H9 (cell line): ENCODE measurements at places on chromosomes 1 and 21. TPM values are rescaled to one million over a fixed set of nuclear protein-coding genes. Genes with fewer than 3 reads are reported as not detected.

- DNase-seq, result no peak
Observed at GRCh38 chr1:240074422-240074821, 17.3 kb upstream of the FMN2 start.

DNA sequence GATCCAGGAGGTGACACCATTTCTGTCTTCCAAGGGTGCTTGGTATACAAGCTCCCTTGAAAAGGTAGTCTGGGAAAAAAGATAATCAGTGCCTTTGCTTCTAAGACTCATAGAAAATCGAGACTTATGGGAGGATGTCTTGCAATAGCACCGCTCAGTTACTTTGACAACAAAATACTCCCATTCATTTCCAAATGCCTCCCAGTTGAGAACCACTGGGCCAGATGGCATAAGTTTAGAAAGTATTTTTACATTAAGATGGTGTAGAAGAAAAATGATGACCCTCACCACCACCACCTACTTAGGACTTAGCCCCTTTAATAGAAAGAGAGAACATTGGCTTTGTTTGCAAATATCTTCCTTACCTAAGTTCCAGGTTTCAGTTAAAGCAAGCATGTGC is 4.6 kb downstream of the TRMT13 start:
- DNase-seq, result no peak

- DNase-seq, result no peak
Observed at GRCh38 chr1:233873666-233874065, 30.8 kb upstream of the SLC35F3 start.

GRCh38 chr1:92367496-92367895 is 68.6 kb downstream of the RPAP2 start:
- DNase-seq, result no peak

Gene STPG1
- total RNA-seq, result 8.3 and 9.5 TPM in 2 replicates
